ENCODE measurements at places on chromosomes 4 and X. TPM values are rescaled to one million over a fixed set of nuclear protein-coding genes. Genes with fewer than 3 reads are reported as not detected.

MAGEB17 gene
- total RNA-seq, result not detected

- DNase-seq, result no peak
Measured at GRCh38 chr4:105191621-105192210, 45.0 kb downstream of the TET2 start.

GRCh38 chr4:168917138-168917779, 92.8 kb downstream of the CBR4 start:
- DNase-seq, result no peak

DNA sequence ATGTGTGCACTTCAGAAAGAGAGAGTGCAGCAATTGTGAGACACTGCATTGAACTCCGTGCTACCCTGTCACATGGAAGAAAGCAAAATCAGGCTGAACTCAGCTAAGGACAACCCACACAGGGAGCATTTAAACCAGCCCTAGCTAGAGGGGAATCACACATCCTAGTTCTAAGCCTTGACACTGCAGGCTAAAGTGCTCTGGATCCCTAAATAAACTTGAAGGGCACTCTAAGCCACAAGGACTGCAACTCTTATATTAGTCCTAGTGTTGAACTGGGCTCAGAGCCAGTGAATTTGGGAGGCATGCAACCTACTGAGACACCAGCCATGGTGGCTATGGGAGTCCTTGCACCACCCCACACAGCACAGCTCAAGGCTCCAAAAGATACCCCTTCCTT, 311.9 kb downstream of the OPHN1 start:
- DNase-seq, result no peak
